ENCODE measurements at places on chromosomes 16 and 17.

DNA sequence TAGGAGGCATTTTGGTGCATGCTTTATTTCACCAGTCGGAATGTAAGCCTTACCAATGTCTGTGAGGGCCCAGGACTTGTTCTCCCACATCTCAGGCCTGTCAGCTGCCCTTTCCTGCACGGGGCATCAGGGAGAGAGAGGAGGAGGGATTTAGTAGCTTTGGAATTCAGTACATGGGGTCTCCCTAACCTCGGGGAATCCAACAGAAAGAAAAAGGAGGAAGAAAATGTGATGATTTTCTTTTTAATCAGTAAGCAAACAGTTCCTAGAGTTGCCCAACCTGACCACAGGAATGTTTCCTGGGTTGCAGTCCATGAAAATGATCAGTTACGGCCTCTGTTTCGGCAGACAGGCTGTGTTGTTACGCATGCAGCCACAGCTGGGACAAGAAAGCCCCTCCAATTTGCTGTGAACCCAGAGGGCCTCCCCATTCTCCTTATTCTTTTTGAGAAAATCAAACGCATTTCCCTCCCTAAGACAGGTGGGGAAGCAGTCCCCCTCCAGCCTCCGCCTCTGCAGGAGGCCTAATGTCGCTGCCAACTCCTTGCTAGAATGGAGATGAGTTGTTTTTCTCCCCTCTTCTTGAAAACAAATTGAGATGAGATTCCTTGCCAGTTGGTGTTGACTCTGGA, 53.1 kb upstream of the TANGO6 start:
- no peak overlapping the region for H3K27ac ChIP-seq
- no peak overlapping the region for H3K4me3 ChIP-seq
- H3K27me3 ChIP-seq: peaks cover 6% of the 10 kb centered on the region
- no peaks in the 10 kb centered on the region for H3K4me1 ChIP-seq
- DNase-seq: no peak
- no peaks in the 10 kb centered on the region for H3K36me3 ChIP-seq

- no peaks in the 10 kb centered on the region for H3K27me3 ChIP-seq
- H3K4me3 ChIP-seq: no peak overlapping the region
- DNase-seq: no peak
These were observed 15.7 kb downstream of the ETV4 start for GRCh38 chr17:43530288-43531081.

GRCh38 chr17:39405436-39405835, 4.0 kb upstream of the FBXL20 start:
- H3K36me3 ChIP-seq: peaks cover 39% of the 10 kb centered on the region
- no peak for DNase-seq
- H3K4me1 ChIP-seq: peaks cover 4% of the 10 kb centered on the region
- no peak overlapping the region for H3K4me3 ChIP-seq
- no peaks in the 10 kb centered on the region for H3K27me3 ChIP-seq
- no peak overlapping the region for H3K27ac ChIP-seq

GRCh38 chr17:58382108-58382871, 30.3 kb upstream of the SUPT4H1 start:
- H3K27ac ChIP-seq: peak overlapping the region; percentile 2
- peaks cover 3% of the 10 kb centered on the region for H3K36me3 ChIP-seq
- H3K27me3 ChIP-seq: no peaks in the 10 kb centered on the region
- H3K4me1 ChIP-seq: peaks cover 34% of the 10 kb centered on the region
- peak overlapping the region; percentile 26 for H3K4me3 ChIP-seq
- DNase-seq: no peak

GRCh38 chr16:71709229-71709781, 15.2 kb downstream of the PHLPP2 start:
- no peak overlapping the region for H3K4me3 ChIP-seq
- no peak for DNase-seq
- H3K4me1 ChIP-seq: no peaks in the 10 kb centered on the region

GRCh38 chr16:3458278-3458851, 14.9 kb downstream of the NAA60 start:
- H3K27me3 ChIP-seq: no peaks in the 10 kb centered on the region
- H3K36me3 ChIP-seq: peaks cover 15% of the 10 kb centered on the region
- H3K27ac ChIP-seq: peak overlapping the region; percentile 90
- H3K4me1 ChIP-seq: peaks cover 44% of the 10 kb centered on the region
- DNase-seq: peak; percentile 13
- H3K4me3 ChIP-seq: peak overlapping the region; percentile 86

DNA sequence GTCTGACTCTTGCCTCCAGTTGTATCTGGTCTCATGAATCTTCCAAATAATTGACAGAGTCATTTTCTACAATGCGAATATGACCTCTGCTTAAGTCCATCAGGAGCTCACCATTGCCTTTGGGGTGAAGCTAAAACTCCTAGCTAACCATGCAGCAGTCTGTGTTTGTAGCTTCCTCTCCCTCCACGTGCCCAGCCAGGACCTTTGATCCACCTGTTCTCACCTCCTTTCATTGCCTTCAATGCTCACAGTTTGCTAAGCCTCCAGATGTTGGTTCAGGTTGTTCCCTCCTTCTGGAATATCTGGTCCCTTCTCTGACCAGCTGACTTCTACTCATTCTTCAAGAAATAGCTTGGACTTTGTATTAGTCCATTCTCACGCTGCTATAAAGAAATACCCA, 23.0 kb downstream of the BMERB1 start:
- no peak for DNase-seq
- peaks cover 4% of the 10 kb centered on the region for H3K4me1 ChIP-seq
- no peaks in the 10 kb centered on the region for H3K27me3 ChIP-seq
- H3K4me3 ChIP-seq: no peak overlapping the region

GRCh38 chr17:48374650-48375230, 55.3 kb downstream of the SKAP1 start:
- peak overlapping the region; percentile 41 for H3K4me3 ChIP-seq
- H3K27me3 ChIP-seq: no peaks in the 10 kb centered on the region
- DNase-seq: peak; percentile 23
- H3K27ac ChIP-seq: peak overlapping the region; percentile 52

- H3K4me3 ChIP-seq: no peak overlapping the region
- no peaks in the 10 kb centered on the region for H3K27me3 ChIP-seq
- H3K36me3 ChIP-seq: peaks cover 34% of the 10 kb centered on the region
- peaks cover 24% of the 10 kb centered on the region for H3K4me1 ChIP-seq
- H3K27ac ChIP-seq: no peak overlapping the region
These were observed 10.0 kb downstream of the SPATA32 start for GRCh38 chr17:45251931-45252330.

DNA sequence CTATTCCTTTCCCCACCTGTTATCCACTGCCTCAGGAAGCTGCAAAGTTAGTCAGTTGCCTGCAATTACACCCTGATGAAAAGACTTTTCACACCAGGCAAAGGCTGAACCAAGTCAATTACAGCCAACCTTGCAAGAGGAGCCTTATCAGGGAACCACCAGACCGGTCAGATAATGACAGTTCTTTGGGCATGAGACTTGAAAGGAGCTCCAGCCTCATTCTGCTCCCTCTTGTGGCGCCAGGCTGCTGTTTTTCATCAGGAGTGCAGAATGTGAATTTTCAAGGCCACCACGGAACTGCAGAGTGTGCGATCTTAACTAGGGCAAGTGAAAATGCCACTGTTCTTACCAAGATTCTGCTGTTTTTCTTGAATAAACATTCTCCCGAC, 22.5 kb downstream of the DNAI2 start:
- no peak overlapping the region for H3K4me3 ChIP-seq
- H3K36me3 ChIP-seq: peaks cover 4% of the 10 kb centered on the region
- H3K27me3 ChIP-seq: no peaks in the 10 kb centered on the region
- H3K27ac ChIP-seq: no peak overlapping the region

DNA sequence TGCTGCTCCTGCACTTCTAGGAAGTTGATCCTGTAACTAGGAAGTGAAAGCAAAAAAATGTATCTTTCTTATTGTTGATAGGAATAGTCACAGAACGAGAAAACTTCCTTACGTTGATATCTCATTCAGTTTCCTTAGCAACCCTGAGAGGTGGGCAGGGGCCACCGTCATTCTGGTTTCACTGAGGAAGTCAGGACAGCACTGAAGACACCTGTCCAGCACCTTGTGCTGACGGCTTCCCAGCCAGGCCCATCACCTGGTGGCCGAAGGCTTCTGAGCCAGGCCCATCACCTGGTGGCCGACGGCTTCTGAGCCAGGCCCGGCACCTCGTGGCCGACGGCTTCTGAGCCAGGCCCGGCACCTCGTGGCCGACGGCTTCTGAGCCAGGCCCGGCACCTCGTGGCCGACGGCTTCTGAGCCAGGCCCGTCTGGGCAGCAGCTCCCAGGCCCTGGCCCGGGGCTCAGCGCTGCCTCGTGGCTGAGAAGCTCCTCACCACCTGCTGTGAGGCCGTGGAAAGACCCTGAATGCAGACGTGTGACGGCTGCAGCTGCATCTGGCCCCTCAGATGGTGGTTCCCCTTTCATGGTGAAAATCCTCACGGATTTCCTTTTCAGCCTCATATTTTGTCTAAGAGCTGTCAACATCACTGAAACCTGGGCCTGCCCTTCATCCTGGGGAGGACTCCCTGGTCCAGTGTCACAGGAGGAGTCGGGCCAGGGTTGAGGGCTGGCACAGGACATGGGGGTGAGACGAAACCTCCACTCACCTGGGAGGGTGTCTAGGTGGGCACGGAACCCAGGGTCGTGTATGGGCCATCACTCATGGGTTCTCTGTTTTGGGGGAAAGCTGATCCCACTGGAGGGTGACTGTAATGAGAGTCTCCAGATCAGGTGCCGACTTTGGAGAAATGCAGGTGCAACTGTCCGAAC, 33.0 kb upstream of the ZNF750 start:
- no peak overlapping the region for H3K27ac ChIP-seq
- DNase-seq: no peak
- peaks cover 6% of the 10 kb centered on the region for H3K4me1 ChIP-seq

DNA sequence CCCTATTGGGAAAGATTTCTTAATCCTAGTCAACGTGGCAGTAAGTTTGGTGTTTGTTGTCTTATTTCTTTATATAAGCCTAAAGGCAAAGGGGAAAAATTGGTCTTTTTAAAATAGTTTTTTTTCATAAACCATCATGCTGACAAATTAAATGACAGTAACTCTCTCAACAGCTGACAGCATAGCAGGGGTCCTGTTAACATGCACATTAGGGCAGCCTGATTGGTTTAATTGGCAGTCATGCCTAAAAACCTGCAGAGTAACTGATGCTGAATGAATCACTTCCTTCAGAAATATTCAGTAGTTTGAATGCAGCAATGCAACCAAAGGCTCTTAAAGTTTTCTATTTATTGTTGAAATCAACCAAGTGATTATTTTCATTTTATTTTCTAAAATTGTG, 85.4 kb downstream of the ITFG1 start:
- no peak for DNase-seq
- no peaks in the 10 kb centered on the region for H3K27me3 ChIP-seq
- H3K36me3 ChIP-seq: peaks cover 12% of the 10 kb centered on the region
- no peaks in the 10 kb centered on the region for H3K4me1 ChIP-seq

DNA sequence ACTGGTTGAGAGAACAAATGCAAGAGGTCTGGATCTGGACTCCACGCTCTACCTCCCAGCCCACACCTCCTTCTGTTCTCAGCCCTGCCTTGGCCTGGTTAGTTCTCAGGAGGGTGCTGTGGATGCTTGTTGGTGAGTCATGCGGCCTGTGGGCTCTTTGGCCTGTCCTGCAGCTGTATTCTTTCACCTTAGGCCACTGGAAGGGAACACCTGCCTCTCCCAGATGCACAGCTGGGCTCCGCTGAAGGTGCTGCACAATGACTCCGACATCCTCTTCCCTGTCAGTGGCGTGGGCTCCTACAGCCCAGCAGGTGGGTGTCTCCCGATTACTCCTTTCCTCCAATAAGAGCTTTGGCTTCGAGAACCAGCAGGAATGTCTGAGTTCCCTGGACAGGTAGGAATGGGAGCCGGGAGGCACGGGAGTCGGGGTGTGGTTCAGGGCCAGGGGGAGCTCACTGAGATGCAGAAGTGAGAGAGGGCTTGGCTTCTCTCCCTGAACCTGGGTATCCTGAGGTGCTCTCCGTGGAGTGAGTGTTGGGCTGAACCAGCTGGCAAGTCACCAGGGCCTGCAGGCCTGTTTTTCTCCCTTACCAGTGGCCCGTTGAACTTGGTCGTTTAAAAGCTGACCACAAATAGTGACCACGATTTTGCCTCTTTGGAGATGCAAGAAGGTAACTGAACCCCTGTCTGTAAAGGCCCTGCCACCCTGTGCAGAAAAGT, 85.0 kb downstream of the SNX29 start:
- no peak for DNase-seq
- peaks cover 3% of the 10 kb centered on the region for H3K36me3 ChIP-seq
- peaks cover 2% of the 10 kb centered on the region for H3K4me1 ChIP-seq
- H3K27ac ChIP-seq: no peak overlapping the region

DNA sequence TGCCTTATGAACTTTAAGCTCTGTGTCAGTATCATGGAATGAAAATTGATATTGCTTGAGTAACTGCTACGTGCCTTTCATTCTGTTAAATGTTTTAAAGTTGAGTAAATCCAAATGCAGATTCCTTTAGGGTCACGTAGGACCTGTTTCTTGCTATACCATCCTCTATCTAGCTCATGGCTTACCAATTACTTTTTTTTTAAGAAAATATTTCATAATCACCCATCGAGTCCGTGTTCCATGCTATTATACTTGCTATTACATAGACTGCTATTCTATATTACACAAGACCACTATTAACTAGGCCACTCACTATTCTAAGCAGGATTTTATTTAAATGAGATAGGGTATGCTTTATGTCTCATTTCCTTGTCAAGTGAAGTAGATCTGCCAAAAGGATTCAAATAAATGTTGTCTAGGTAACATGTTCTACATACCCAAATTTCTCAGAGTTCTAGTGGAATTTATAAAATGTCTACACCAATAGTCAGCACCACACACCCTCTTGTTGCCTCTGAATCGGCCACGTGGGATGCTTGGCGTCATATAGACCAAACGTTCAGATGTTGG, 11.9 kb downstream of the ANKFN1 start:
- H3K27ac ChIP-seq: no peak overlapping the region
- no peak for DNase-seq

GRCh38 chr16:66300037-66300436, 66.5 kb upstream of the CDH5 start:
- DNase-seq: no peak
- H3K4me1 ChIP-seq: peaks cover 6% of the 10 kb centered on the region
- no peaks in the 10 kb centered on the region for H3K36me3 ChIP-seq
- no peak overlapping the region for H3K4me3 ChIP-seq

DNA sequence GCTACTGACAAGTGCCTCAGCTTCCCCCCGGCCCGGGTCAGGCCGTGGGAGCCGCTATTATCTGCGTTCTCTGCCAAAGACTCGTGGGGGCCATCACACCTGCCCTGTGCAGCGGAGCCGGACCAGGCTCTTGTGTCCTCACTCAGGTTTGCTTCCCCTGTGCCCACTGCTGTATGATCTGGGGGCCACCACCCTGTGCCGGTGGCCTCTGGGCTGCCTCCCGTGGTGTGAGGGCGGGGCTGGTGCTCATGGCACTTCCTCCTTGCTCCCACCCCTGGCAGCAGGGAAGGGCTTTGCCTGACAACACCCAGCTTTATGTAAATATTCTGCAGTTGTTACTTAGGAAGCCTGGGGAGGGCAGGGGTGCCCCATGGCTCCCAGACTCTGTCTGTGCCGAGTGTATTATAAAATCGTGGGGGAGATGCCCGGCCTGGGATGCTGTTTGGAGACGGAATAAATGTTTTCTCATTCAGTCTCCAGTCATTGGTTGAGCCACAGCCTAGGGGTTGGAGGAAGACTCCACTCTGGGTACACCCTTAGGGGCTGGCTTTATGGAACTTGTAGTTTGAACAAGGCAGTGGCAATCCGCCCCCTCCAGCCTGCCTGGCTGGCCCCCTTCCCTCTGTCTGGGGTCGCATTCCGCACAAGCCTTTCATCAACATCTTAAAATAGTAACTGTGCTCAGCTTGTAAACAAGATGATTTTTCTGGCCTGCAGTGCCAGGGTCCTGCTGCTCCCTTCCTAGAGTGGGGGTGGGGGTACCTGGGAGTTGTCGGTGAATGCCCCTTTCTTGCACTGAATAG, 4.1 kb downstream of the SYNGR2 start:
- no peaks in the 10 kb centered on the region for H3K27me3 ChIP-seq
- peaks cover 27% of the 10 kb centered on the region for H3K36me3 ChIP-seq
- peak overlapping the region; percentile 17 for H3K4me3 ChIP-seq
- H3K4me1 ChIP-seq: peaks cover 34% of the 10 kb centered on the region
- DNase-seq: no peak
- H3K27ac ChIP-seq: peak overlapping the region; percentile 90
